ENCODE measurements at places on chromosomes 4 and X. TPM values are rescaled to one million over a fixed set of nuclear protein-coding genes. Genes with fewer than 3 reads are reported as not detected.

DNA sequence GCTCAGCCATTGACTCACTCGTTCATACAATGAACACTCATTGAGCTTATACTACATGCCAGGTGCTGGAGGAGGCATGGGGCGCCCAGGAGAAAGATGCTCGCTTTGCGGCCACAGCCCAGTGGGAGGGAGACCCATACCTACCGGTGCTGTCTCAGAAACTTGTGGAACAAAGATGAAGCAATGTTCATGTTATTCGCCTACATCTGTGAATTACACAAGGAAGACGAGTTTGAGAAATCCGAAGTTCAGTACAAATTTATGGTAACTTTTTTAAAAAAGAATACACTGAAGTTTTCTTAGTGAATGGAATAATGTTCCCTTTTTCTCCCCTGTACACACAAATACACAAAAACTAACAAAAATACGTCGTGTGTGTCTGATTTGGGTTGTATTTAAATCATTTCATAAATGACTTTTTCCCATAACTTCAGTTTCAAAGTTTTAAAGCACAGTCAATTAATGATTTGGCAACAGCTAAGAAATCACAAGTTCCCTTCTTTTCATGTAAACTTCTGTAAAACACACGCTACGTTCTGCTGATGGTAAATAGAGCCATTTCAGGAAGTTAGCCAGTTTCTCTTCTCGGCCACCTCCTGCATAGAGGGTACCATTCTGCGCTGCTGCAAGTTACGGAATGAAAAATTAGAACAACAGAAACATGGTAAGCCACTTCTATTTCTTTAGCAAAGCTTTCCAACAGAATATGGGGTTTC lies at the start of gene TLR8:
TSS of gene TLR8 (plus strand) at position 575 of the 716 bp plus-strand sequence. CDS start at position 662, 87 bp downstream.
- H3K27ac ChIP-seq = no peak within 1 kb of the TSS
- no peaks in the 10 kb centered on the region for H3K4me1 ChIP-seq

- no peak overlapping the region for H3K4me3 ChIP-seq
- no peaks in the 10 kb centered on the region for H3K27me3 ChIP-seq
- no peaks in the 10 kb centered on the region for H3K4me1 ChIP-seq
- H3K36me3 ChIP-seq = no peaks in the 10 kb centered on the region
Observed at GRCh38 chr4:141560056-141560455, 76.3 kb upstream of the IL15 start.

DNA sequence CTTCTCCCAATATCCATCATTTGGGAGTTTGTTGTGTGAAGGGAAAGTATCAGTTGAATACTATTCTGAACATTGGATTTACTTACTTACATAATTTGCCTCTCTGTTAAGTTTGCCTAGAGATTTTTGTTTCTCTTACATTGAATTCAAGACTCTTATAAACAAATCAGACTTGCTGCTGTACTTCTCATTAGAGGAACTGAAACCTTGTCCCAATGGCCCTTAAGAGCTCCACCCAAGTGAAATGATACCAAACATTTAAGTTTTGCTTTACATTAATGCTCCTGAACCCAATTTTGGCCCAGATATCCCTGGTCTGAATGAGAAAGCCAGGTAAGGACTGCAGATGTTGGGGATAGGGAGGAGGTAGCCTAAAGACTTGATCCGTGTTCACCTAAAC lies 32.0 kb downstream of the HAND2 start:
- no peaks in the 10 kb centered on the region for H3K27me3 ChIP-seq
- H3K4me3 ChIP-seq = no peak overlapping the region
- DNase-seq = no peak
- H3K4me1 ChIP-seq = peaks cover 2% of the 10 kb centered on the region
- H3K27ac ChIP-seq = no peak overlapping the region

CENPI gene
- not detected for total RNA-seq

MAGEC1 gene
- not detected for total RNA-seq

JCHAIN gene
- 4.0 TPM for total RNA-seq

ZMYM3 gene
- total RNA-seq = 12.5 TPM

SLIT2 gene
- total RNA-seq = 25.2 TPM
